ENCODE measurements at places on chromosomes 7 and 10.

DNA sequence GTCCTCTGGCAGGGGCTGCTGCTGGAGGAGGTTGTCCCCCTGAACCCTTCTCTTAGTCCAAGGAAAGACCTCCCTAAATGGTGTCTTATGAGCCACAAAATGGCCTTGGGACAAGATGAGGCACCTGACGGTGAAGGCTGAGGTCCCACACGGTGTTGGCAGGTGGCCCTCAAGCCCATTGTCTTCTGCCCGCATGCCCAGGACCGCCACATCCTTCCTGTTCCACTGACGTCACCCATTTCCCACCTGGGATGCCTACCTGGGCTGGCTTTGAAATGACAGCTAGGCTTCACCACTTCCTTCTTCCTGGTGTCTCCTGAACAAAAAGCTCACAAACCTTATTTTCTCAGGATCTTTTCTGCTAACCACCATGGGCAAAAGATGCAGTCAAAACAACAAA is 2.1 kb upstream of the DMBT1 start:
- no peak for DNase-seq

GRCh38 chr10:43781480-43782361 is 133.0 kb upstream of the ZNF32 start:
- no peak for DNase-seq

DNA sequence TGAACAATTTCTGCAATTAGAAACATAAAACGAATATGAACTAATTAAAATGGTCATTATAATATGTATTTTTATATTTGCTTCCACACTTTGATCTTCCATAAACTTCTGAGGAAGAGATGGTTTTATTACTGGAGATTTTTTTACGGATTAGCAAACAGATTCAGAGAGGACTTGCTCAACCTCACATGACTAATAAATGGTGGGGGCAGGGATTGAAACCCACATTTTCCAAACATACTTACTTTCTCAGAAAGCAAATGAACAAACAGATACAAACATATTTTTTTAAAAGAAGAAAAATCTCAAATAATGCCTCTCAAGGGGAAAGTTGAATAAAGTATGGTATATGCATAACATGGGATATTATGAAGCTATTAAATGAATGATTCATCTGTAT is 18.3 kb downstream of the ANKMY2 start:
- no peak for DNase-seq

GRCh38 chr10:95264227-95265051 is 26.4 kb downstream of the PDLIM1 start:
- no peak for DNase-seq

- peak; percentile 90 for DNase-seq
Measured at GRCh38 chr7:5494683-5495561, 71.3 kb upstream of the TNRC18 start.

- peak; percentile 48 for DNase-seq
Measured at GRCh38 chr7:100563809-100564400, 9.8 kb downstream of the SAP25 start.

GRCh38 chr7:46390042-46390441 is 469.0 kb upstream of the IGFBP3 start:
- peak; percentile 51 for DNase-seq

DNA sequence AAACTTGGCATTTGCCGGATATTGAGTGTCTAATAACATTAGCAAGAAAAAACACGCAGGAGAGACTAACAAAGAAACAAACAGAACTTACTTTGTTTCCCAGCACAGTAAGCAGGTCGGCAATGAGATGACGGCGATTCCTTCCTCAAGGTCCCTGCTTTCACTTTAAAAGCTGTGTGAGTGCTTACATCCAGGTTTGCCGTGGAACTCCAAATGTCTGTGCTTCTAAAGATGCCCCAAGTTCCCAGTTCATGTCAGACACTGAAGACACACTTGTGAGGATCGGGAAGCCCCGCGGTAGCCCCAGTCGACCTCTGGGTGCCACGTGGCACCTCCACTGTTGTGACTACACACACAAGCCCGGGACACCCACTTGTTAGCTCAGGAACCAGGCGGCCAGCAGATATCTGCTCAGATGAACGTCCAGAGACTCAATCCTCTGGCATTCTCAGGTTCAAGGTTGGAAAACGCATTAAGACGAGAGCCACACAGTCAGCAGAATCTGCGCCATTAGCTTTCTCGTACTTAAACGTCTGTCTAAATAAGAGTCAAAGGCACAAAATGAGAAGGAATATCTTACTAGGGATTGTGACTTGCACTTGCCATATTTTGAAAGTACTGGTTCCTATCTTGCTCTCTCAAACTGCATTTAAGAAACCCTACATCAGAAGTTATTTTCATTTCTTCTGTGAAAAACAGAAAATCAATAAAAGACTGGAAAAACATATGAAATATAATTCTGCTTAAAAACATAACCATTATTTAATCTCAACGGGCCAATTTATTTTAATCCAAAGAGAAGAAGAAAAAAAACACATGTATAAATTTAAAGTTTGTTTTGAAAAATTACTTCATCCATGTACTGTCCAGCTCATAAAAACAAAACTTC is 207.6 kb upstream of the KLF14 start:
- DNase-seq, result no peak

DNA sequence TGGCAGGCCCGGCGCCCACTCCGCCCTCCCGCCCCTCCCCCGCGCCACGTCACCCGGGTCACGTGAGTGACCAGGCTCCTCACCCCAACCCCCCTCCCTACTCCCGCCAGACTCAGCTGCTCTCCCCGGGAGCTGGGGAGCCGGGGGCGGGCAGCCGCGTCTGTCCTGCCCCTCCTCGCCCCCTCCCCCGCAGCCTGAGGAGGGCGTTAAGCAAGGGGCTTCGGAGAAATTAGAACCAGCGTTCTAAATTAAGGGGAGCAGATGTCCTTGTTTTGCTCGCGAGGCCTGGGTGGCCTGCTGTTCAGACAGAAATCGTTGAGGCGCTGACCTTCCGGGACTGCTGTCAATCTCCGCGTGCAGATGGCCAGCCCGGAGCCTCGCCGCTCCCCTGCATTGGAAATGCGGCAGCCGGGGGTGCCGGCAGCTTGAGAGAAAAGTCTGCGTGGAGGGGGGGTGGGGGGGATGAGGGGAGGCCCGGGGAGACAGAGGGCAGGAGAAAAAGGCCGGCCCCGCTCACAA is 102.2 kb upstream of the ZNF438 start:
- peak; percentile 36 for DNase-seq

- no peak for DNase-seq
Measured at GRCh38 chr10:74650613-74651012, 175.8 kb upstream of the KAT6B start.

- no peak for DNase-seq
Measured at GRCh38 chr7:77416621-77417371, 647 bp upstream of the GSAP start.

- DNase-seq, result peak; percentile 26
Measured at GRCh38 chr10:60203993-60204618, 185.6 kb downstream of the ANK3 start.

DNA sequence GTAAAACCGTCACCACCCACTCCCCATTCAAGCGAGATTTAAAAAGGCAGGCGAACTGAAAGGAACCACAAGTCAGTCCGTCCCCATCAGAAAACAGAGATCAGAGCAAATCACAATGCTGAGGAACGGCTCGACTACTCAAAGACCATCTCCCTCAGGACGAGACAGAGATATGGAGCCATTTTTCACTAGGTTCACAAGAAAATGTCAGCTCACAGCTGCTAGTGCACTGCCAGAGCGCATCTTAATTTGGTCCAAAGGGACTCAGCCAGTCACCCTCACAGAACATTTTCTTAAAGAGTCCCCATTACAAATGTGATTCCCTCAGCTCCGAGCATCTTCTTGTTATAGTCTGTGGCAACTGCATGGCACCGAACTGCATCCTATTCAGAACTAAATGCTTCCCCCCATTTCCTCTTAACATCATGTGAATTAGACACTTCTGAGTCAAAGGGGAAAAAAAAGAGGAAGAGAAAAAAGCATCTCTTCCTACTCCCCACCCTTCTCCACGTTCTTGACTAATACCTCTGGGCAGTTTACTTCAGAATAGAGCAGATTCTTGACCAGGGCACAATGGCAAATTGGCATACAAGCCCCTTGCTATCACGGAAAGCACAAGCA is 683.9 kb downstream of the MAGI2 start:
- no peak for DNase-seq

DNA sequence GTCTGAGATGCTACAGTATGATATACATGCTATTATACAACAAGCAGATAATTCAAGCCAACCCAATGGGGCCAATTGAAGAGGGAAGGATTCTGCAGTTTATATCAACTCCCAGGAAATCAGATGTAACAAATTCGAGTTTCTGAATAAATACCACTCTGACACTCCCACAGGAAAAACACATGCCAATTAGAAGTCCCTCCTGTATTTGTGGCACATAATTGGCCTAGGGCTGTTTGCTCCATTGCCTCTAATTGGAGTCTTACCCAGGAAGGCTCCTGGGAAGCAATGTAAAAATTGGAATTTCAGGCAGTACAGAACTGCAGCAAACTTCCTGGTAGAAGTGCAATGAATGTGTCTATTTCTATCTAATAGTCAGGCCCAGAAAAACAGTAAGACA is 4.7 kb downstream of the PPA1 start:
- DNase-seq, result no peak

DNA sequence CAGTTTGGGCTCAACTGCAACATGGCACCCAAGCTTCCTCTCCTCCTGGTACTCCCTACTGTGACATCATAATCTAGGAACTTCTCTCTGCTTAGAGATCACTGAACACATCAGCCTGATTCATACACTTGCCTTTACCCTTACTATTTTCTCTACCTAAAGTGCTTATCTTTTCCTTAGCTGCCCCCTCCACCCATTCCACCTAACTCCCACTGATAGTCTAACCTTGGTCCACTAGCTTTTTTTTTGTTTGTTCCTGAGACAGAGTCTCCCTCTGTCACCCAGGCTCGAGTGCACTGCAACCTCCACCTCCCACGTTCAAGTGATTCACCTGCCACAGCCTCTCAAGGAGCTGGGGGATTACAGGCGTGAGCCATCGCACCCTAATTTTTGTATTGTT is 15.9 kb downstream of the CUL2 start:
- no peak for DNase-seq

- DNase-seq, result no peak
Measured at GRCh38 chr10:73623056-73623455, 18.2 kb downstream of the MYOZ1 start.

- DNase-seq, result no peak
Measured at GRCh38 chr7:76222333-76222732, 20.6 kb downstream of the SRRM3 start.

GRCh38 chr10:106224676-106225075 is 939.8 kb downstream of the SORCS1 start:
- DNase-seq, result no peak

- DNase-seq, result no peak
Measured at GRCh38 chr7:142856565-142857245, 1.8 kb downstream of the EPHB6 start.

GRCh38 chr10:3065622-3066021 is 1.7 kb upstream of the PFKP start:
- DNase-seq, result no peak

- no peak for DNase-seq
Measured at GRCh38 chr10:35456153-35456720, 119.9 kb downstream of the CCNY start.

DNA sequence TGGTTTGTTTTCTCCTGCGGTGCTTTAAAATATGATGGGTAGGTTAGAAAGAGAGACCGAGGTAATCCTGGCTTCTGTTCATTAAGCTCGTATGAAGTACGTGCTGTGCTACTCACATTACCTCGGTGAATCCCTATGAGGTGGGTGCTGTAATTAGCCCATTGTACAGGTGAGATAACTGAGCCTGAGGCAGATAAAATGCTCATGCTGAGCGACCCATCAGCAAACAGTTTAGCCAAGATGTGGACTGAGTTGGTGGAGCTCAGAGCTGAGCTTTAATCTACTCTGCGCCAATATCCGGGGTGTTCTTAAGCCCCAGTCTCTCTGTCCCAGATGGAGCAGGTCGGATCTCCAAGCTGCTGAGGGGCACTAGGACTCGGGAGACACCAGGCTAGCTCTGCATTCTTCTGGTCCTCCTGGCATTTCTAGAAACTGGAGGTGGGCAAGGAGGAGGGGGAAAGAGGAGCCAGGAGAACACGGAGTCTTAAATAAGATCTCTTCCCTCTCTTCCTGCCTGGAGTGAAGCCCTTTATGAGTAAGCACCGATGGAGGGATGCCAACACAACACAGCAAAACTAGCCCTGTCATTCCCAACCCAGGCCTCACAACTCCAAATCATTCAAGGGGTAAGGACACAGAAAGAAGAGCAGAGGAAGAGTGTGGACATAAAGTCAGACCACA is 458.5 kb downstream of the KCNMA1 start:
- peak; percentile 90 for DNase-seq

GRCh38 chr7:32887395-32887794 is 4.2 kb downstream of the KBTBD2 start:
- no peak for DNase-seq

DNA sequence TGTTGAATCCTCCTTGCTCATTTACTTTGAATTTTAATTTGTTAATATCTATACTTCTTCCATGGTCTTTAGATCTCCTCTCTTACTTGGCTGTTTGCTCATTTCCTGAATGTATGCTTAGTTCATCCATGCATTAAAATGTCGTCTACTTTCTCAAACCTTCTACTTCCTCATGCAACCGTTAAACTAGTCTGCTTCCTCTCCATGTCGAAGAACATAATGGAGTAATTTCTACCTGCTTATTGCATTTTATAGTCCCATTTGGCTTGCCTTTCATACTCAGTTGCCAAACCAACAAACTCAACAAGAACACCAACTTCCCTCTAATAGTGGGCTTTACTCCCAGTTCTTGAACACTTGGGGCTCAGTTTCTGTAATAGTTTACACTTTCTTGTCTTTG is 43.8 kb upstream of the SEMA3D start:
- DNase-seq, result no peak

- DNase-seq, result no peak
Measured at GRCh38 chr7:71300603-71301002, 168.7 kb downstream of the GALNT17 start.

- DNase-seq, result no peak
Measured at GRCh38 chr10:94012834-94013233, 19.1 kb downstream of the PLCE1 start.

DNA sequence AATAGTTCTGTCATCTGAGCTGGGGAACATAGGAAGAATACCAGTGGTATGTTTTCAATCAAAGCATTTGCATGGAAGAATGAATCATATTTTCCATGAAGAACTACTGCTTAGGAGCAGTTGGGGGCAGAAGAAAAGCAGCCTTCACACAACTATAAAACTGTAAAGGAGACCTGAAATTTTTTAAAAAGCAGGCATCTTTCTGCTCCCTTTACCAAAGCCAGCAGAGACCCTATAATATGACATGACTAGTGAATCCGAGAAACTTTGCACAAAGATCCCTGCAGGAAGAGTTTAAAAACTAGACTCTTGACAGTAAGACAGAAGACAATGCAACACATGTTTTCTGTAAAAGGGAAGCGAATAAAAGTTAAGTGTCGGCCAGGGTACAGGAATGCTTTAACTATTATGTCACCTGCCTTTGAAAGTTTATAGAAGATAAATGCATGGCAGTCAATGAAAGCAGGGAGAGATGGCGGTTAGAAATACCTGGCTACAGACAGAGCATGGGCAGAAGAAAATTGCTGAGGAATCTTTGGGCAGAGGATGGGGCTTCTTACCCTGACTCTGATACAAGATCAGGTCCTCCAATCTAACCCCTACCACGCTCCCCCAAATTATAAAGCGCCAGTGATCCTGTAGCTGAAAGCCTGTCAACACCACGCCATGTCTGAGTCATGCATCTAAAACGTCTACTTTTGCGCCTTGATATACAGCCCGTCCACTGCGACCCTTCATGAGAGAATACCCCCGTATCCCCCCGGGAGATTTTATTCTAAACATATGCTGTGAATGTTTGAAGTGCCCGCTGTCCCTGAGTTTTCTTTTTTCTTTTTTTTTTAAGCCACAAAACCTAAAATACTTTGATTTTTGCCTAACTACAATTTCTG is 93.1 kb downstream of the GLI3 start:
- no peak for DNase-seq

Data from H4 (cell line).